HS-27A (cell line): ENCODE measurements at places on chromosomes 1 and 21.

GRCh38 chr1:115158181-115158580 is 68.9 kb upstream of the TSPAN2 start:
- no peak for DNase-seq

DNA sequence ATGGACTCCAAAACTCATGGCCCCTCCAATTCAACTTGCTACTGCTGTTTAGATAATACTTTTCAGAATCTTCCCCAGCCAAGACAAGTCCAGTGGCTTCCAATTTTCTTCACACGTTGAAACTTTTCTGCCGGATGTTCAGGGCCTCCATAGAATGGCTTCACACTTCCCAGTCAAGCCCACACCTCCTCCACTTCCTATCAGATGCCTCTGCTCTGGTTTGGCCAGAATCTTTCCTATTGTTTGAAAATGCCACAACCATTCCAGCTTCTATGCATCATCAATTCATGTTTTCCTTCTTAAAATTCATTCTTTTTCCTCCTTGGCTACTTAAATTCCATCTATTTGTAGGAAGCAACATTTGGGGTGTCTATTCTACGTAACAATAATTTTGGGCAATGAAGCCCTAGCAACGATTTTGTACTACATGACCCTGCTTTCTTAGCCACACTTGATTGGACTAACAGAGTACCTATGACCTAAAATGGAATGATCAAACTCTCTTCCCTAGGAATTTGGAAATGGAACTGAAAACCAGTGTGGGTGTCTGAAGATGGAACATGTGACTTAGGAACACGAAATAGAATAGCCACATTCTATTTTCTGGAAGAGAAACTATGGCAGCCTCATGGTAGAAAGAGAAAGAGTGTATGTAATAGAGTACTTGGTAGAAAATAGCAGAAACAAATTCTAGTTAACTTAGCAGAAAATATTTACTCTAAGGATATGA is 74.1 kb upstream of the CNIH3 start:
- DNase-seq = peak; percentile 23

- no peak for DNase-seq
Observed at GRCh38 chr21:41570791-41571355, 62.9 kb upstream of the TMPRSS2 start.

- peak; percentile 11 for DNase-seq
Observed at GRCh38 chr1:203172184-203173010, 3.2 kb downstream of the MYBPH start.

- no peak for DNase-seq
Observed at GRCh38 chr1:110749960-110750359, 75.2 kb upstream of the KCNA3 start.

GRCh38 chr1:23475134-23475628 is 8.8 kb downstream of the ASAP3 start:
- peak; percentile 92 for DNase-seq

GRCh38 chr1:3251099-3251806 is 182.2 kb downstream of the PRDM16 start:
- DNase-seq = no peak

- DNase-seq = no peak
Observed at GRCh38 chr1:41354956-41355355, 6.3 kb upstream of the FOXO6 start.

- DNase-seq = no peak
Observed at GRCh38 chr21:44337941-44338895, 972 bp downstream of the CFAP410 start.

DNA sequence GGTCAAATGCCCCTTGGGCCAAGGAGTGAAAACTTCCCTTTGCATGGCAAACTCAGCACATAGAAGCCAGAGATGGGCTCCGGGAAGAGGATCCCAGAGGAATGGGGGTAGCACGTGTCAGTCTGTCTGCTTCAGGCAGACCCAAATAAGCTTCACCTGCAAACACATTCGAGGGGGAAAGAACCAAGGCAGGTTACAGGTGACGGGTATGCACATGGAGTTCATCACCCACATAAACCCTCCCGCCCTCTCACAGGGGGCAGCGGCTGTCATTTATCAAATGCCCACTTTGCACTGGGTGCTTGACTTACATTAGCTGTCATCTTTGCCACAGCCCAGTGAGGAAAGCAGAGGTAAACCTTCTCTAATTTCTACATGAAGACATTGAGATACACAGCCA is 73.0 kb upstream of the TLR5 start:
- no peak for DNase-seq

GRCh38 chr1:157785248-157785647 is 8.3 kb upstream of the FCRL2 start:
- DNase-seq = no peak

DNA sequence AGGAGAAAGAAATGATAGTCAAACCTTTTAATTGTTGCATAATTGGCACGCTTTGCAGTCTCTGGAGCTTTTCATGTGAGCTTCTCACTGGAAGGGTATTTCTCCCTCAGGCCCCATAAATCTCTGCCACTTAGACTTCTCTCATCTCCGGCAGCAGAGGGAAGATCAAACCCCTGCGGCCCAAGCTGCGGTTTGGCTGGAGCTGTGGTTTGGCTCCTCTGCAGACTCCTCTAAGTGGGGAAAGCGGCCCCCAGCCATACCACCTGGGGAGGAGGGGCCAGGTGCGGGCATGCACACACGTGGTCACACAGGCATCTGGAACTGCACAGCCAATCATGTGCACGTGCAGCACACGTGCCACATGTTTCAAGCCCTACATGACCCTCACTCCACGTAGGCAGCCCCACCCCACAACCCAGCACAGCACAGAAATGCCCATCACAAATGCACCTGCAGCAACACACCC is 58.3 kb downstream of the UBE2T start:
- DNase-seq = peak; percentile 24

DNA sequence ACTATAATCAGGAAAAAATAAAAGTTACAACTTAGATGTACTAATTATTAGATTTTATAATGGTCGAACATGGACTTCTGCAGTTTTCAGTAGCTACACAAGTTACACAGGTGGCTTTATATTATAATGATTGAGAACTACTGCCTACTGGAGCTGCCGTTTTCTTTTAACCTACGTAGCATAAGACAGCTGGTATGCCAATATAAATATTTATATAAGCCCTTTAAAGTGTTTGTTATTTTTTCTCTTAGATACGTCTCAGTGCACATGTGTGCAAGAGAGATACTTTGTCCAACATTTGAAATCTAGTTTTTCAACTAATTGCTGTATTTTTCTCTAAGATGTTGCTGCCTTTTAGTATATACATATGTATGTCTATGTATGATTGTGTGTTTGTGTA is 42.4 kb downstream of the PDC start:
- DNase-seq = no peak

GRCh38 chr1:18907021-18907916 is 4.9 kb upstream of the ALDH4A1 start:
- no peak for DNase-seq

GRCh38 chr1:156662005-156662799 is 15.0 kb downstream of the NES start:
- DNase-seq = no peak

DNA sequence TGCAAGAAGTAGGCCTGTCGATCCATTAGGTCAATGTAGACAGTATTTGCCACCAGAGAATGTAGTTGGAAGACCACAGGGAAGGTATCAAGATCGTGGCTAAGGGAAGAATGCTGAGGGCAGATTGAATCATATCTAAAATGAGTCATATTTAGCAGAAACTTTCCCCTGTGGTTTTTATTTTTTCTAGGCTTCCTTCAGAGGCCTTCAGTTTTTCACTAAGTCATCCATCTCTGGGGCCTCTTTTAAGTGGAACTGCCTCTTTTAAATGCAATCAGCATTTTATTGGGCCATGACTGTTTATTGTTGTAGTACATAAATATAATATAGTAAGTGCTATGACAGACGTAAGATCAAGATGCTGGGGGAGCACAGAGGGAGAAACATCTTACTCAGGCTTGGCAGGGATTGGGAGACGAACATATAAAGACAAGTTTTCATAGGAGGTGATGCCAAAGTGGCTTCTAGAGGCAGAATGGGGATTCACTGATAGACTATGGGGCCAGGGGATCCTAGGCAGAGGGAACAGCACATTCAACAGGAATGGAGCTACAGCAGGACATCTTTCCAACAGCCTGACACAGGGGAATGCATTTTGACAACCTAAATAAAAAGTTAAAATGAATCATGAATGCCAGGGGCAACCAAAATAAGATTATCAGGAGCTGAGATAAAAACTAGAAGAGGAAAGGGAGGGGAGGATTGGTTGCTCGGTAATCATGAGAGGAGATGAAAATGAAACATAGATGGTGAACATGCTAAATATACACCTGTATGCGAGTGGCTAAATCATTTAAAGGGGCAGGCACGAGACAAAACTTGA is 20.1 kb downstream of the UBE2U start:
- peak; percentile 85 for DNase-seq

DNA sequence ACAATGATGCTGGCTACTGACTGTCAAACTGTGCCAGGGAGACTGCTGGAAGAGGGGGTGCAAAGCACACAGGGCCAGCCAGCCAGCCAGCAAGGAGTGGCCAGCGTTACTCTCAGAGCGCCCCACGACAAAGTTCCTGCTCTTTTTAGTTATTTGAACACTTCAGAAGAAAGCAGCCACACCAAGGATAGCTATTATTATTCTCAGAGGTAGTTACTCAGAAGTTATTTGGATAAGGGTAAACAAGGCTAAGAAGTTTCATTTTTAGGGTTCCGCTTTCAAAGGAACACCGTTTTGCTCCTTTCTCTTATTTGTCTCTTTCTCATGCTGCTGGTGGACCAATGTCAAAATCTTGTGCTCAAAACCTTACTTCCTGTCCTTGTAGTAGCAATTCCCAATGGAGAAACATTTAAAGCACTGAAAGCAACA is 59.9 kb downstream of the VANGL2 start:
- no peak for DNase-seq

DNA sequence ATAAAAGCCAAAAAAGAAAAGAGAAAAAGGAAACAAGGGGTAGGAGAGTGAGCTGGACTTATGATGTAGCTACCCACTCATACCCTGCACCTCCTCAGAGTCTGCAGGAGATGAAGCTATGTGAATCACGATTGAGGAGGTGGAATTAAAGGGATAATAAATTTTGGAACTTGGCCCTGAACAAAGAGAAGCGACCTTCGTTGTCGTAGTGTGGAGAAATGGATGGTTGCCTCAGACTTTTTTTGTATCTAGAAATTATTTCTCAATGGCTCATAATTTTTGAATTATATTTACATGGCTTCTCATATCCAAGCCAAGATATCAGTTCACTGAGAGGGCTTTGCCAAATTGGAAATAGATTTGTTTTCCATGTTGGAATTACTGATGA is 37.8 kb upstream of the SIPA1L2 start:
- DNase-seq = no peak

- no peak for DNase-seq
Observed at GRCh38 chr21:34736116-34736874, 67.5 kb downstream of the CLIC6 start.

DNA sequence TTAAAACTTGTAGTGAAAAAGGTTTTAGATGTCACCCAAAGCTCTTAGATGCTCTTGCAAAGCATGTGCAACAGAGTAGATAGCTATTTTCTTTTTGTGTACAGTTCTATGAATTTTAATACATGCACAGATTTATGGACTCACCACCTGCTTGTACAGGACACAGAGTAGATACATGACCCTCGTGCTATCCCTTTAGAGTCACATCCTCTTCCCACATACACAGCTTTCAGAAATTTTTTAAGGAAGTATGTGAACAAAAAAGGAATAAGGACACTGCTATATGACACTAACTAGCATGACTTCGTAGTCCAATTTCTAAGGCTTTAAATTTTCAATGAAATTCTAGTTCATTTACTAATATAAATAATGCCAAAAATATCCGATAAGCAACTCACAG is 60.9 kb downstream of the ABL2 start:
- DNase-seq = no peak

- no peak for DNase-seq
Observed at GRCh38 chr1:41727749-41728115, 191.0 kb downstream of the HIVEP3 start.

GRCh38 chr1:66563094-66563800 is 29.3 kb downstream of the SGIP1 start:
- DNase-seq = peak; percentile 91

DNA sequence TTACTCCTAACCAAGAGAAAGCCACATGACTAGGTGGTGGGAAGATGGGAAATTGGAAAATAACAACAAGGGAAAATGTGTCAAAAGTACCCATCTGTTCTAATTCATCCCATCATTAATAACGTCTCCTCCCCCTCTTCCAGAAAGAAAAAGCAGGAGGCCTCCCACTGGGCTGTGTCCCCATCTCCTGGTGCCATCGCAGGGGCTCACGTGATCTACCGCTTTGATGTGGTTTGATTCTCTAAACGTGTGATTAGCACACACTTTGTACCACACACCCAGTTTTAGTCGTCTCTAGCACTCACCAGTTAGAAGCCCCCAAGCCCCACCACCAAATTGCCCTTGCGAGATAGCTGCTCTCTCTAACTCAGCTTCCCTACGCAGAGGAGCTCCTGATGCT is 353.6 kb downstream of the RRAGC start:
- DNase-seq = no peak

DNA sequence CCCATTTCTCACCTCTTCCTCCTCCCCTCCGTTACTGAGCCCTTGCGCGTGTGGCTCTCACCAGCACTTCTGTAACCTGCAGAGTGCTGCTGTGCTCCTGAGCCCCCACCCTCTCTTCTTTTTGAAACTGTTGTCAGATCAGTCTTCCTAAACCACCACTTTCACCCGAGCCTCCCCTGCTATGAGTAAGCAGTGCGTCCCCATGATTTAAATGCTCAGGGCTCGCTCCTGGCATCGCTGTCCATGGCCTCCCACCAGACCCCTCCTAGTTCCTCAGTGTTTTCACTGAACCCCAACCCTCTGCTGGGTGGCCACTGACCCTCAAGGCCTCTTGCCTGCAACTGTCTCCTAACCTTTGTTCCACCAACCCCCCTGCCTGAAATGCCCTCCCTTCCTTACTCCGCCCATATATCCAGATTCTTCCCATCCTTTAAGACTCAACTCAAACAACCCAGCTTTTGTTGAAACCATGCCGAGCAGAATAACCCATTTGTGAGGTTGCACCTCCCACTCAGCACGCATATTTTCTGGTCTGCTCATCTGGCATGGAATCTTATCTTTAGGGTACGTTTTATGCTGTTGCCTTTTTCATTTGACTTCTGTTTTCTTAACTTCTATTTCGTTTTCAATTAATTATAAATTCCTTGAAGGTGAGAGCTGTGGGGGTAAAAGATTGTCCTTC is 64.5 kb upstream of the FAM3B start:
- no peak for DNase-seq

- DNase-seq = no peak
Observed at GRCh38 chr1:221611656-221612046, 130.2 kb downstream of the DUSP10 start.

GRCh38 chr1:116738673-116739370 is 15.4 kb upstream of the CD2 start:
- no peak for DNase-seq

GRCh38 chr1:223649222-223649621 is 16.3 kb downstream of the CAPN8 start:
- DNase-seq = no peak

DNA sequence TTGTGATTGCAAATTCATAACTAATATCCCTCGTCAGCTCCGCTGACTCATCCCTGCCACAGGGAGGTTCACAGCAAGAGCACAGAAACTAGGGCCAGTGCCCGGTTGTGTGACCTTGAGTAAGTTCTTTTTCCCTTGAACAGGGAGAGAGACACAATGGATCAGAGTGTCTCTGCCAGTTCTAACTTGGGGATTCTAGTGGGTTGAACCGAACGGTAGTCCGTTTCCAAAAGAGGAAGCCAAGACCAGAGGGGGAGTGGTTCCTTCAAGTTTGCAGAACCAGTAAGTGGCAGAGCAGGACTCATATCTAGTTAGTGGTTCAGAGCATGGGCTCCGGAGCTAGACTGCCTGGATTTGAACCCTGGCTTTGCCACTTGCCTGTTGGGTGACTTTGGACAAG is 4.9 kb upstream of the SHISA4 start:
- no peak for DNase-seq
